ENCODE measurements at places on chromosomes 16 and 17.

- no peak for DNase-seq
Observed at GRCh38 chr17:19574956-19575355, 41.3 kb downstream of the SLC47A1 start.

DNA sequence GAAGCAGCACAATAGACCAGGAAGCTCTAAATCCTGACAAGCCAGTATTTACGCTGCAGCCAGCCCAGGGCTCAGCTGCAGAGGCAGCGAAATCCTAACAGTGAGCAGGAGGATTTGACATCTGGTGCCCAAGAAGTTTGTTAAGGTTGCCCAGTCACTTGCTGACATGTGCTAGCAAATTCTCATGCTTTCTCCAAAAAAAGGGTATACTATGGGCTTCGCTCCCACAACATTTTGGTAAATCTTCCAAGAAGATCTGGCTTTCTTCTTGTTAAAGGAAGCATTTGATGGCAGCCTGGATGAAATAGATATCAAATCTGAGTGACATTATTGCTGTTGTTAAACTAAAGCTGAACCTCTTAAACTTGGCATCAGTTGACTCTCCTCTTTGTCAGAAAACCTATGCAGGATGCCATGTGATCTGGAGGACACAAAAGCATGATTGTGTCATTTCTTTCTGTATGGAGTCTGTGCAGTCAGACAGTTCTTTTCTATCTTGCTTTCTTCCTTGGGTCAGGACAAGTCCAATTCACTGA is 949.7 kb upstream of the RBFOX1 start:
- DNase-seq, result no peak

DNA sequence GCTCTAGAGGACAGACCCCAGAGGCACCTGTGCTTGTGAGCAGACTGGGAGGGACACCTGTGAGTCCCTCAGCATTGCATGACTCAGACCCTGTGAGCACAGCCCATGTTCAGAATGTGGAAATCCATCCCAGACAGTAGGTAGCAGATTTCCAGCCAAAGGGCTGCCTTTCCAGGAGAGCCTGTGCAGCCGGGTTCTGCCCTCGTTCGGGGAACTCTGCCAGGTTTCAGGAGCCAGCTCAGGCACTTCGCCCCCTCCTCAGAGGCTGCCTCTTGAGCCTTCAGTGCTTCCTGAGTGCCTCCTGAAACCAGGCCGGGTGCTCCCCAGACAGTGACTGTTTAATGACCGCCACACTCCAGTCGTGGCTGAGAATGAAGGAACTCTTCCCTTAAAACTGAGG is 23.3 kb upstream of the SDR42E2 start:
- DNase-seq, result no peak

- DNase-seq, result no peak
Observed at GRCh38 chr16:88896238-88897070, 30.0 kb upstream of the PABPN1L start.

DNA sequence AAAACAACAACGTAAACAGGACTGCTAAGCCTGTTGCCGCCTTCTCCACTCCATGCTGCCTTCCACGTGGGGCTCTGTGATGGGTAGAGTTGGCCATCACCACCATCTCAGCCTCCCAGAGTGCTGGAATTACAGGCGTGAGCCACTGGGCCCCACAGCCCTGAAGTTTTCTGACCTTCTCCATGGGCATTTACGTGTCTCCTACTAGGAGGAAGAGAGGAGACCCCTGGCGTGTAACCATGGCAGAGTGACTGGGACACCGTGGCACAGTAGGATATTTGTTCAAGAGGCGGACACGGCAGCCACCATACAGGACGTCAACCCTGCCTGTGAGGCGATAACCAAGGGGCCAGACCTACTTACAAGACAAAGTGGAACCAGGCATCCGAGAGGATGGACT is 31.1 kb downstream of the TRPV3 start:
- DNase-seq, result no peak

DNA sequence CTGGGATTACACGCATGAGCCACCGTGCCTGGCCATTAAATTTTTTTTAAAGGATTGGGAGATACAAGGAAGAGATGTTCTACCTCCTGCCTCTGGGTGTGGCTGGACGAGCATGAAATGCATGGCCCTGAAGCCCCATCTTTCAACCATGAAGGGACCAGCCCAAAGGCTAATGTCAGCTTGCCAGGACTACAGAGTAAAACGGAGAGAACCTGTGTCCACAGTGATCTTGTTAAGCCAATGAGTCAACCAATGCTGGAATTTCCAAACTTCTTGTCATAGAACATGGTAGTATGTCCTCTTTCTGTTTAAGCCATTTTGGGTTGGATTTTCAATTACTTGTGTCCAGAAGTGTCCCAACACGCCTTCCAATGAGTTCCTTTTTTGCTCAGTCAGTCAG is 71.3 kb downstream of the RTN4RL1 start:
- no peak for DNase-seq

GRCh38 chr16:54582631-54583250 is 296.2 kb upstream of the IRX3 start:
- DNase-seq, result no peak

DNA sequence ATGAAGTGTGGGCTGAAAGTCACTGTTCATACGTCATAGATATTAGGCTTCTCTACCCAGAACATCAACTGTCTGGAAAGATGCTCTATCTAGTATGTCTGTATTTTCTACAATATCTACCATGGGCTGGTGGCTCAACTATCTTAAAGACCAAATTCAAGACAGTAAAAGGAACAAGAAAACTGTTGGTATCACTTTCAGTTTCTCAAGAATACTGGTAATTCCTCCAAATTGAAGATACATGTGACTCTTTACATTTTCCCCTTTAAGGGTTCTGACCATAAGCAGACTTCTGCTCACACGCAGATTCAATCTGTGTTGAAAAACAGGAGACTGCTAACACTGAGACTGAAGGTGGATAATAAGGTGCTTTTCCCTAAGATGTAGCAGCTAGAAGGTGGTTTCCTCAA is 24.2 kb downstream of the XPO6 start:
- DNase-seq, result no peak

- DNase-seq, result no peak
Observed at GRCh38 chr17:51618476-51618875, 358.1 kb downstream of the UTP18 start.

DNA sequence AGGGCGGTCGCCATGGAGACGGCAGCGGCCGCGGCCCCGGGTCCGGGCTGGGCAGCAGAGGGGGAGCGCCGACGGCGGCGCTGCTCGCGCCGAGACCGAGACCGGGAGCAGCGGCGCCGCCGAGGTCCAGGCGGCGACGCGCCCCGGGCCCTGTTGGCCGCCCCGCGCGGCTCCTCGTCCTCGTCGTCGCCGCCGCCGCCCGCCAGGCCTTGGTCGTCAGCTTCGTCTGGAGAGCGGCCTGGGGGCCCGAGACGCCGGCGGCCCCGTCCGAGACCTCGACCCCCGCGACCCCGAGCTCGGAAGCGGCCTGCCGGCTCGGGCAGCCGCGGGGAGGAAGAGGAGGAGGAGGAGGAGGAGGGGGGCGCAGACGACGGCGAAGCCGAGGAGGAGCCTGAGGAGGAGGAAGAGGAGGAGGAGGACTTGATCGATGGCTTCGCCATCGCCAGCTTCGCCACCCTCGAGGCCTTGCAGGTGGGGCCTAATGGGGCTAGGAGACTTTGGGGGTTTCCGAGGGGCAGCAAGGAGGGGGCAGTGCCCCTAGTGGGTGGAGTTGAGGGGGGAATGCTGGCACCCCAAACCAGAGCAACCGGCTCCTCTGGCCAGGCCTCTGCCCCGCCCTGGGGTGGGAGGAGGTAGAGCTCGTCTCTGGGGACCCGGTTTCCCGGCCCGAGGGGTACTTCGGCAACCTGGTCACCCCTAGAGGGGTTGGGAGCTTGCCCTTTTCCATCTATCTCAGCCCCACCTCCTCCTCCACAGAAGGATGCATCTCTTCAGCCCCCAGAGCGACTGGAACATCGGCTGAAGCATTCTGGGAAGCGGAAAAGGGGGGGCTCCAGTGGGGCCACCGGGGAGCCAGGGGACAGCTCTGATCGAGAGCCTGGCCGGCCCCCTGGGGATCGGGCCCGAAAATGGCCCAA is 1.5 kb downstream of the FBRS start:
- DNase-seq, result peak; percentile 50

DNA sequence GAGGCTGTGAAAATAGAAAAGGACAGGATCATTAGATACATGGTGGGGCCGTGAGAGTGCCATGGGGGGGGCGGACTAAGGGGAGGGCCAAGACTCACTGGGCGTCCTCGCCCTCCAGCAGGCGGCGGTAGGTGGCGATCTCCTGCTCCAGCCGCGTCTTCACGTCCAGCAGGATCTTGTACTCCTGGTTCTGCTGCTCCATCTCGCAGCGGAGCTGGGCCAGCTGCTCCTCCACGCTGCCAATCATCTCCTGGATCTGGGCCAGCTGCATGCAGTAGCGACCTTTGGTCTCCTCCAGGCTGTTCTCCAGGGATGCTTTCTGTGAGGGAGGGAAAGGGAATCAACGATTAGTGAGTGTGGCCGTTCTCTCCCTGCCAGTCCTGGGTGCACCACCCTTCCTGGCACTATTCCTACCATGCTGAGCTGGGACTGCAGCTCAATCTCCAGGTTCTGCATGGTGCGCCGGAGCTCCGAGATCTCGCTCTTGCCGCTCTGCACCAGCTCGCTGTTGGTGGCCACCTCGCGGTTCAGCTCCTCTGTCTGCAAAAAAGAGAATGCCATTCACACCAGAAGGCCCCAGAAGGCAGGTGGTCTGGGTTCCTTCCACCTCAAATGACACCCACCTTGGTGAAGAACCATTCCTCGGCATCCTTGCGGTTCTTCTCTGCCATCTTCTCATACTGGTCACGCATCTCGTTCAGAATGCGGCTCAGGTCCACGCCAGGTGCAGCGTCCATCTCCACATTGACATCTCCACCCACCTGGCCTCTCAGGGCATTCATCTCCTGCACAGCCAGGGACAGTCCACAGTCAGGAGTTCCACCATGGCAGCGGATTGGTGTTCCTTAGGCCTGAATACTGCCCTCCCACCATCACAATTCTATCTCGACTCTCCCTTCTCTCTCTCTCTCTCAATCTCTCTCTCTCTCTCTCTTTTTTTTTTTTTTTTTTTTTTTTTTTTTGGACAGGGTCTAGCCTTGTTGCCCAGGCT is 3.3 kb downstream of the KRT14 start:
- no peak for DNase-seq

DNA sequence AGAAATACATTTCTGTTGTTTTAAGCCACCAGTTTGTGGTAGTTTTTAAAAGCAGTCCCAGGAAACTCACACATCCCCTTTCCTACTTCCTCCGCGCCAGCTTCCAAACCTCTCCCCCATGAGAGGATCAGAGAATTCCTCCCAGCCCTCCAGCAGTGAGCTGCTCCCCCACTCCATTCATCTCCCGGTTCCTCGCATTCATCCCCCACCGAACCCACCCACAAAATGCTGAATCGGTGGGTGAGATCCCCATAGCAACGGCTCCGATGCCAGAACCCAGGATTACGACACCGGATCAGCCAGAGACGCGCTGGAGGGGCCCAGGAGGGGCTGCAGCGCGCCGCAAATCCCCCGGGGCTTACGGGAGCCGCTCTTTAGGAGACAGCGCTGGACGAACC is 251.4 kb upstream of the RPL38 start:
- no peak for DNase-seq

DNA sequence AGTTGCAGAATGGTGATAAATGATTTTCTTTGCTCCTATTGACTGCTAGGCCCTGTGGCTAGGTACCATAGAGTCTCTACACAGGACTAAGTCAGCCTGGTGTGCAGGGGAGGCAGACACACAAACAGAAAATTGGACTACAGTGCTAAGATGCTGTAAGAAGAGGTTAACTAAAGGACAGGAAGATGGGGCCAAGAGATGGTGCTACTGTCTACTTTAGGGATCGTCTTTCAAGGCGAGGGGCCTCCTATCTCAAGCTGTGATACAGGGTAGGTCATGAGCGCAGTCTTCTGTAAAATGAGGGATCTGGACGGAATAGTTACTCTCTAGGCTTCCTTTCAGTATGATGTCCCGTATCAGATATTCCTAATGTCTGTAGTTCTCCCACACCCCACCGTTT is 817 bp downstream of the NME1 start:
- peak; percentile 37 for DNase-seq

GRCh38 chr16:68069511-68070248 is 15.5 kb upstream of the NFATC3 start:
- DNase-seq, result no peak

DNA sequence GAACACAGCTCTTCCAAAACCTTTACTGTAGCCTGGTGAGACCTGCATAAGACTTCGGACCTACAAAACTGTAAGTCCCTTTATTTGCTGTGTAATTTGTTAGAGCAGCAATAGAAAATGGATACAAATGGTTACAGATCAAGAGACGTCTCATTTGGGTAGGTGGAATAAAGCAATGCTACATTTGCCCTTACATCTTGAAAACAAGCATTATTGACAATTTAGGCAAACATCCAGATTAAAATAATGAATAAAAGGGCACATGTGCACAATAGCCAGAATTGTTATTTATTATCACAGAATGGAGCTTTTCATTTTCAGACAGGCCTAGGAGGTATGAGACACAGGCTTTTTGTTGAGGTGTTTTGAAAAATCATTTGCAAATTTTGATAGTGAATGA is 222.2 kb upstream of the CPHXL start:
- DNase-seq, result no peak

GRCh38 chr17:64354824-64355535 is 35.7 kb downstream of the PECAM1 start:
- DNase-seq, result peak; percentile 66

DNA sequence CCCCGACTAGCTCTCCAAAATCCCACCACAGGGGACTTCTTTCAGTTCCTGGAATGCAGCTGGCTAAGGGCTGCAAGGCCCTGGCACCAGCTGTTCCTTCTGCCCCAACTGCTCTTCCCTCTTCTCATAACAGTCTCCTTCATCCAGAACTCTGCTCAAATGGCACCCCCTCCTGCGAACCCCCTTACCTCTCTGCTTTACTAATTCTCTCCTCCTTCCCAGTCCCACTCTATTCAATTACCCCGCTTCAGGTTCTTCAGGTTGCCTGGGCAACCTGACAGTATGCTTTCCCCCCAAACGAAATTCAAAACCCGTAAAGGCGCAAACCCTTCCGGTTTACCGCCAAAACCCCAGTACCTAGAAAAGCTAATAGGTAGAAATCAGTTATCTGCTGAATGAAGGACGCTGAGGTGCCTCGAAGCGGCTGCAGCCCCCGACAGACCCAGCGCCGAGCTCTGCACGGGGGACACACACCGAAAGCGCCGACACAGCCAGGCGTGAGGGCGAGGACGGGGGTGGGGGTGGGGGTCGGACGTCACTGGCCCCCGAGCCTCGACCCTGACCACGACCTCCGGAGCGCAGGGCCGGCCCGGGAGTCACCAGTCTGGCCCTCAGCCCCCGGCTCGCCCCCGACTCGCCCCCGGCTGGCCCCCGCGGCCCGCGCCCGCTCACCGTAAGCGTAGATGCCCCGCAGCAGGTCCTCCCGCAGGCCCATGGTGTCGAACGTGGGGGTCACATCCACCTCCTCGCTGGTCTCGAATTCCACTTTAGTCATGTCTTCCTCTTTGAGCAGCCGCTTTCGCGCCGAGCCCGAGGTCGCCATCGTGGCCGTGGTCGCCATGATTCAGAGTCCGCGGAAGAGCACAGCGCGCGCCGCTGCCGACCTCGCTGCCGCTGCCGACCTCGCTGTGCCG is 550 bp downstream of the EIF4A3 start:
- DNase-seq, result peak; percentile 63

- no peak for DNase-seq
Observed at GRCh38 chr17:39674702-39675389, 6.6 kb downstream of the PNMT start.
